A549 treated with Mapracorat at 1 μM for 4 hours (cell line): ENCODE measurements at places on chromosomes 6 and 20. TPM values are rescaled to one million over a fixed set of nuclear protein-coding genes. Genes with fewer than 3 reads are reported as not detected.

Gene GSTA1
- total RNA-seq, result not detected in 5 replicates

Gene SYNGAP1
- total RNA-seq, result 3.2 to 9.3 TPM (median 4.4 TPM) in 5 replicates

Gene BHLHE23
- total RNA-seq, result not detected in 5 replicates

Gene GRM1
- 0.01 to 0.02 TPM in 2 of 5 replicates, not detected in the others for total RNA-seq

Gene PDYN
- total RNA-seq, result 0.09 TPM in 1 of 5 replicates, not detected in the others

Gene CSNK2A1
- 131 to 157 TPM (median 146 TPM) in 5 replicates for total RNA-seq

Gene KCNQ5
- 1.2 to 1.7 TPM (median 1.5 TPM) in 5 replicates for total RNA-seq

Gene ID1
- total RNA-seq, result 320 to 528 TPM (median 444 TPM) in 5 replicates

Gene AGPAT1
- 32.4 to 41.0 TPM (median 39.0 TPM) in 5 replicates for total RNA-seq

Gene LYRM2
- 28.5 to 35.0 TPM (median 33.9 TPM) in 5 replicates for total RNA-seq

Gene CD24
- total RNA-seq, result 236 to 307 TPM (median 294 TPM) in 5 replicates

Gene PXDC1
- 18.1 to 23.8 TPM (median 22.0 TPM) in 5 replicates for total RNA-seq

Gene FRK
- 1.1 to 1.3 TPM (median 1.2 TPM) in 5 replicates for total RNA-seq

Gene SNAI1
- total RNA-seq, result 8.0 to 12.1 TPM (median 11.7 TPM) in 5 replicates

Gene MTCH1
- 112 to 137 TPM (median 134 TPM) in 5 replicates for total RNA-seq

Gene PTPRT
- total RNA-seq, result not detected in 5 replicates

Gene TAF8
- total RNA-seq, result 12.6 to 14.6 TPM (median 13.6 TPM) in 5 replicates

Gene WFDC2
- not detected in 5 replicates for total RNA-seq

Gene OOEP
- total RNA-seq, result not detected in 5 replicates

Gene THBS2
- 0.02 TPM in 1 of 5 replicates, not detected in the others for total RNA-seq

Gene CDH26
- 0.04 to 0.27 TPM (median 0.22 TPM) in 4 of 5 replicates, not detected in the other for total RNA-seq

Gene ZBTB46
- total RNA-seq, result 0.75 to 1.1 TPM (median 0.92 TPM) in 5 replicates

Gene TGM6
- not detected in 5 replicates for total RNA-seq

Gene SRF
- total RNA-seq, result 12.3 to 16.9 TPM (median 16.1 TPM) in 5 replicates

Gene SLC2A4RG
- total RNA-seq, result 55.9 to 105 TPM (median 96.0 TPM) in 5 replicates

Gene BCAS4
- total RNA-seq, result 26.5 to 34.5 TPM (median 30.7 TPM) in 5 replicates

Gene CRIP3
- total RNA-seq, result 0.39 to 0.51 TPM (median 0.43 TPM) in 5 replicates
